Progenitor cell of endocrine pancreas (in vitro differentiated cells): ENCODE measurements at places on chromosomes 4 and X. TPM values are rescaled to one million over a fixed set of nuclear protein-coding genes. Genes with fewer than 3 reads are reported as not detected.
A peak's percentile ranks its signal among the peaks of the same experiment; 100 is the strongest.

DNA sequence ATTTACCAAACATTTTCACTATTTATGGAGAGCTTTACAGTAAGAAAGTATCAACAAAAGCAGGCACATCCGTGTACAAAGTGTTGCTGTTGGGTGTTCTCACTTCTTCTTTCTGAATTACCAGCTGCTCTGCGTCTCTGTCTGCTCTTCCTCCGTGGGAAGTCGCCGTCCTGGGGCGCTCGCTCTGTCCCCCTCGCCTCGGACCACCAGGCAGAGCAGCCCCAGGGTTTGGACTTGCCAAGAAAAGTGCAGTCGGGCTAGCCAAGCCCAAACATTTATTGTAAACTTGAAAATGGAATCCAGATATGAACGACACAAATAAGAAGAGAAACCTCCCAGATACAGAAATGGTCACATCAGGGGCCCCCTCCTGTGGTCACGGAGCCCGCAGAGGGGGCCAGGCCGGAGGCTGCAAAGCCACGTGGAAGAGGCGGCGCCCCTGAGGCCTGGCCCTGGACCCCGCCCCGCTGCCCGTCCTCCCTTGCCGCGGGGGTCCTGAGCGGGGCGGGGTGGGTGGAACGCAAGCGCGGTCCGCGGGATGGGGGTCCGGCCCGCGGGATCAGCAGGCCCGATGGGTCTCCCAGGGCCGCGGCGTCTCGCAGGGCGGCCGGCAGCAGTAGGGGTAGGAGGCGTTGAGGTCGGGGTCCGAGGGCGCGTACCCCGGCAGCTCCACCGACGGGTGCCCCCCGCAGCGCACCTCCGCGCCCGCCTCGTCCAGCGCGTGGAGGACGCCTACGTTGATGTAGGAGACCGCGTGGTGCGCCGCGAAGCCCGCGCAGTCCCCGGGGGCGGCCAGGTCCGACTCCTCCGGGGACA is 1.5 kb downstream of the TMEM271 start:
- no peak for DNase-seq
- no peak overlapping the region for H3K27ac ChIP-seq
- peaks cover 73% of the 10 kb centered on the region for H3K27me3 ChIP-seq

GRCh38 chr4:59127006-59127405 is 2016.8 kb upstream of the IGFBP7 start:
- no peak overlapping the region for H3K27ac ChIP-seq
- DNase-seq: no peak
- H3K36me3 ChIP-seq: no peaks in the 10 kb centered on the region
- H3K4me3 ChIP-seq: no peak overlapping the region
- H3K4me1 ChIP-seq: no peaks in the 10 kb centered on the region

DNA sequence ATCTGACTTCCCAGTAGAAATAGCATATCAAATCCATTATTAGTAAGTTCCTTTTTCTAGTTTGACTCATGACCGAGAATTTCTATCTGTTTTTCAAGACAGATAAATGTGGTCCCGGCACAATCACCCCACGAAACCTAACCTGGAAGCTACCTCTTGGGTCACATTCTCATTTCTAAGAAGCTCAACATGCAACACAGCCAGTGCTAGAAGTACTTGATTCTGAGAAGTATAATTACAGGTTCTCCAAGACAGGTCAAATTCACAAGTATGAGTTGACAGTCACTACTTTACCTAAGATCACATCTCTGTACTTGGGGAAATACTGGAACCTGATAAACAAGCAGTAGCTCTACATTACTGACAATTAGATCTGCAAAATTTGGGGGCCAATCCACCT is 54.0 kb upstream of the PLAC1 start:
- no peak overlapping the region for H3K27ac ChIP-seq
- H3K36me3 ChIP-seq: no peaks in the 10 kb centered on the region
- H3K4me3 ChIP-seq: no peak overlapping the region
- DNase-seq: no peak
- H3K27me3 ChIP-seq: no peaks in the 10 kb centered on the region
- H3K4me1 ChIP-seq: peaks cover 20% of the 10 kb centered on the region

DNA sequence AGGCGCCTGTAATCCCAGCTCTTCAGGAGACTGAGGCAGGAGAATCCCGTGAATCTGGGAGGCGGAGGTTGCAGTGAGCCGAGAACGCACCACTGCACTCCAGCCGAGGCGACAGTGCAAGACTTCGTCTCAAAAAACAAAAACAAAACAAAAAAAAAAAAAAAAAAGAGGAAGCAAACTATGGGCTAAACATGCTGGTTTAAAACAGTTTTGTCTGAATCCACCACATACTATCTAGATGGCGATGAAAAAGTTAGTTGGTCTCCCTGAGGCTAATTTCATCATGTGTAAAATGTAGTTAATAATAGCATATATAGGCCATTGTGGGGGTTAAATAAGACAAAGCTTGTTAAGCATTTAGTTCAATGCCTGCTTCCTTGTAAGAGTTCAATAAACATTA is 451.1 kb downstream of the RPA4 start:
- no peaks in the 10 kb centered on the region for H3K4me1 ChIP-seq
- peaks cover 4% of the 10 kb centered on the region for H3K36me3 ChIP-seq
- H3K27ac ChIP-seq: no peak overlapping the region
- no peaks in the 10 kb centered on the region for H3K27me3 ChIP-seq
- H3K4me3 ChIP-seq: no peak overlapping the region

- H3K27me3 ChIP-seq: no peaks in the 10 kb centered on the region
- no peak for DNase-seq
- H3K4me1 ChIP-seq: peaks cover 16% of the 10 kb centered on the region
- H3K27ac ChIP-seq: peak overlapping the region; percentile 73
- H3K36me3 ChIP-seq: peaks cover 2% of the 10 kb centered on the region
- peak overlapping the region; percentile 67 for H3K4me3 ChIP-seq
Observed at GRCh38 chr4:163495900-163496299, 1.4 kb downstream of the TMA16 start.

DNA sequence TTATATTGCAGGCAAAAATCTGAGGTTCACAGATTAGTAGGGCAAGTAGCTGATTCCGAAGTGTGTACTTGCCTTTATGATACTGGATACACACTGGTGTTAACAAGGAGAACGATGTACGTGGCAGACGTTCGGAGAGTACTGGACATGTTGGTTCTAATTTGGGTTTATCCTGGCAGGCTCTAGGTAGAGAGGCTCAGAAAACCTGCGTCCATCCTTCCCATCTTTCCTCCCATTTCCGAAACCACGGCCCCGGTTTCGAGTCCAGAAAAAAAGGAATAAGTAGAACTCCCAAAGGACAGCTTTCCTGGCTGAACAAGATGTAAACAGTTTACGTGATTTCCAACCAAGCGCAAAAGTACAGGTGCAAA is 351 bp upstream of the SLC30A9 start:
- no peaks in the 10 kb centered on the region for H3K36me3 ChIP-seq
- H3K27me3 ChIP-seq: no peaks in the 10 kb centered on the region
- H3K4me3 ChIP-seq: peak overlapping the region; percentile 96
- no peak for DNase-seq
- H3K27ac ChIP-seq: peak overlapping the region; percentile 97

- no peak overlapping the region for H3K27ac ChIP-seq
- peaks cover 2% of the 10 kb centered on the region for H3K4me1 ChIP-seq
- peaks cover 2% of the 10 kb centered on the region for H3K36me3 ChIP-seq
- DNase-seq: no peak
- H3K4me3 ChIP-seq: no peak overlapping the region
Observed at GRCh38 chrX:7215842-7216241, 67.9 kb upstream of the PUDP start.

GRCh38 chrX:78950009-78950835 is 5.0 kb downstream of the P2RY10 start:
- no peaks in the 10 kb centered on the region for H3K36me3 ChIP-seq
- no peak overlapping the region for H3K27ac ChIP-seq
- H3K27me3 ChIP-seq: no peaks in the 10 kb centered on the region
- H3K4me1 ChIP-seq: no peaks in the 10 kb centered on the region

GRCh38 chrX:35625714-35626113 is 172.4 kb upstream of the MAGEB16 start:
- no peak overlapping the region for H3K4me3 ChIP-seq
- H3K4me1 ChIP-seq: no peaks in the 10 kb centered on the region
- H3K27me3 ChIP-seq: no peaks in the 10 kb centered on the region
- no peaks in the 10 kb centered on the region for H3K36me3 ChIP-seq
- no peak overlapping the region for H3K27ac ChIP-seq
- no peak for DNase-seq

GRCh38 chr4:169017971-169018370 is 7.9 kb upstream of the CBR4 start:
- H3K27ac ChIP-seq: no peak overlapping the region
- no peak for DNase-seq
- peaks cover 3% of the 10 kb centered on the region for H3K27me3 ChIP-seq
- H3K4me1 ChIP-seq: peaks cover 11% of the 10 kb centered on the region
- no peaks in the 10 kb centered on the region for H3K36me3 ChIP-seq

- DNase-seq: no peak
- H3K27me3 ChIP-seq: no peaks in the 10 kb centered on the region
- H3K27ac ChIP-seq: no peak overlapping the region
- H3K4me3 ChIP-seq: no peak overlapping the region
- no peaks in the 10 kb centered on the region for H3K4me1 ChIP-seq
Observed at GRCh38 chr4:113311047-113311446, 261.6 kb downstream of the ANK2 start.

DNA sequence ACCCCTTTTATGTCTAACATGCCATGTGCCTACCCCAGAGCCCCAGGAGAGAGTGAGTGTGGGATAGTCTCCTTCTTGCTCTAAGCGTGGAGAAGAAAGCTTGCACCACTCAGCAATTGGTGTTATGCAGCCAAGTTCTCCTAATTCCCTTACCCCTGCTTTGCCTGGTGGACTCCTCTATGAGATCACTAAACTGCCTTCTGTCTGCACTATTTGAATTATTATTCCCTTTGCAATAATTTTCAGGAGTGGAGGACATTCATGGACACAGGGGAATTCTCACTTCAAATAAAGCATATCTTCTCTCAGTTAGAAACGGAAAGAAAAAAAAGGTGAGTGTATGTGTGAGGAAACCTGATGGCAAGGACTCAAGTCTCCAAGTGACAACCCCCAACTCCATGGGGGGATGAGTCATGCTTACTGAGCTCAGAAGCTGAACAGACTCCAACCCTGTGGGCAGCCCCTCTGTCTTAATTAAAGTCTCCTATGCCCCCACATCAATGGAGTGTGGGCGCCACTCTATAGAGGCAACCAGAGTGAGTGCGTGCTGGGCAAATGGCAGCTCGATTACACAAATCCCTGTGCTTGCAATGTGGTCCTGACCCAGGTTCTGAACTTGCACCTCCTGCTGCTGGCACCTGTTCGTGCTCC is 381.9 kb downstream of the RAB28 start:
- H3K36me3 ChIP-seq: no peaks in the 10 kb centered on the region
- no peaks in the 10 kb centered on the region for H3K4me1 ChIP-seq
- no peak overlapping the region for H3K27ac ChIP-seq

DNA sequence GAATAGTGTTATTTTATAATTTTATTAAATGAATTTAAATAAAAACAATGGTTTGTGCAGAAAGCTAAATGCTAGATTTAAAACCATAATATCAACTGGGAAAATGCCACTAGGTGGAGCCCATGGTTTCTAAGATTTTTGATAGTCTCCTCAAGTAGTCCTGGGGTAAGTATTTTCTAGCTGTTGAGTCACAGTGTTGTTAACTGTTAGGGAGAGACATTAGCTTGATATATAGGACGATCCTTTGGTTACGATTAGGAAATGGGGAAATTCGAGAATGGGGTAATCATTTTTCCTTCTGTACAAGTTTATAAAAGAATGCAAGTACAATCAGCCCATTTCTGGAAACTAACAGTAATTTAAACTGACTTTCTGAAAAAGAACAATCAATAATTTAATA is 378.4 kb downstream of the ANKRD50 start:
- no peak overlapping the region for H3K27ac ChIP-seq
- H3K36me3 ChIP-seq: no peaks in the 10 kb centered on the region
- H3K27me3 ChIP-seq: no peaks in the 10 kb centered on the region
- no peak for DNase-seq

GRCh38 chrX:153917869-153918268 is 8.2 kb downstream of the ARHGAP4 start:
- DNase-seq: no peak
- no peak overlapping the region for H3K27ac ChIP-seq
- H3K27me3 ChIP-seq: no peaks in the 10 kb centered on the region
- H3K4me3 ChIP-seq: no peak overlapping the region

- H3K4me1 ChIP-seq: peaks cover 2% of the 10 kb centered on the region
- DNase-seq: no peak
- H3K4me3 ChIP-seq: no peak overlapping the region
- no peaks in the 10 kb centered on the region for H3K27me3 ChIP-seq
- no peaks in the 10 kb centered on the region for H3K36me3 ChIP-seq
Observed at GRCh38 chrX:141609111-141609510, 19.6 kb downstream of the SPANXA2 start.

- no peak for DNase-seq
- no peak overlapping the region for H3K27ac ChIP-seq
- H3K4me1 ChIP-seq: no peaks in the 10 kb centered on the region
- H3K4me3 ChIP-seq: no peak overlapping the region
Observed at GRCh38 chrX:111759686-111760085, 78.7 kb downstream of the ALG13 start.

DNA sequence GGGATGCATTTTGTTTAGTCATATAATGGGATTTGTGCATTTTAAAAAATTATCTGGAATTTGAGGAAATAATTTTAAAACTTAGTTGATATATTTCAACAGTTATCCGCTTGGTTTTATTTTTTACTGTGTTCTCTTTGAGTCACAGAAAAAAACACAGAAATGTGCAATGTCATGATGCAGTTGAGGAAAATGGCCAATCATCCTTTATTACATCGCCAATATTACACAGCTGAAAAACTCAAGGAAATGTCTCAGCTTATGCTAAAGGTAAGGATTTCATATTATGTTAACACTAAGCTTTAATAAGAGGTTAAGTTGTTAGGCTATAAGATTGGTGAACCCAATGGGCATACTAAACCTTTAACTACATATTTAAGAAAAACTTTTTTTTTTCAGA is 63.9 kb downstream of the HPGDS start:
- peaks cover 40% of the 10 kb centered on the region for H3K36me3 ChIP-seq
- H3K27ac ChIP-seq: no peak overlapping the region
- DNase-seq: no peak
- H3K4me1 ChIP-seq: no peaks in the 10 kb centered on the region

DNA sequence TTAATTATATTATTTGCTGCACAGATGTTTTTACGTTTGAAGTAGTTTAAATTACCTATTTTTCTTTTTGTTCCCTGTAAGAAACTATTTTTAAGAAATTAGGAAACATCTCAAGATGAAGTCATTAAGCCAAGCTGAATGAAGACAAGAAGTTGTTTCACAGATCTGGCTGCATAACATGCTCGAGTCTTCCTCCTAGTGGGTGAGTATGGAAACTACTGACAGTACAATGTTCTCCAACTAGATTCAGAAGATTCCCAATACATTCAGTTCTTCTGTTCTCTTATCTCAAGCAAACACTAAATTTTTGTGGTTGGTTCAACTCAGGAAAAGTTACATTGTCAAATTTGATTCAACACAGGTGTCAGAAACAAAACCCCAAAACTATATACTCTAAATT is 256.8 kb upstream of the VCX start:
- DNase-seq: no peak
- H3K27me3 ChIP-seq: no peaks in the 10 kb centered on the region
- H3K27ac ChIP-seq: no peak overlapping the region

GRCh38 chrX:290476-291166 is 9.4 kb downstream of the PLCXD1 start:
- H3K36me3 ChIP-seq: peaks cover 26% of the 10 kb centered on the region
- H3K27me3 ChIP-seq: no peaks in the 10 kb centered on the region
- H3K27ac ChIP-seq: no peak overlapping the region
- no peak overlapping the region for H3K4me3 ChIP-seq
- no peaks in the 10 kb centered on the region for H3K4me1 ChIP-seq
- DNase-seq: no peak

The TNMD gene
- not detected in 2 replicates for total RNA-seq

The HTN3 gene
- total RNA-seq: not detected in 2 replicates

The SYTL4 gene
- 1.8 and 2.9 TPM in 2 replicates for total RNA-seq

The FANCB gene
- 6.6 and 8.0 TPM in 2 replicates for total RNA-seq

The MAGEA6 gene
- total RNA-seq: not detected in 2 replicates

The SNCA gene
- 13.4 and 16.2 TPM in 2 replicates for total RNA-seq
